ENCODE measurements at places on chromosomes 11 and 22.

- no peak for DNase-seq
These were observed 160.1 kb upstream of the ZC3H12C start for GRCh38 chr11:109933126-109933525.

- DNase-seq, result no peak
These were observed at the start of gene SEPTIN5 for GRCh38 chr22:19714312-19715187. Gene SEPTIN5 (plus strand): TSS chr22:19714503. CDS start chr22:19714589, 86 bp downstream.

DNA sequence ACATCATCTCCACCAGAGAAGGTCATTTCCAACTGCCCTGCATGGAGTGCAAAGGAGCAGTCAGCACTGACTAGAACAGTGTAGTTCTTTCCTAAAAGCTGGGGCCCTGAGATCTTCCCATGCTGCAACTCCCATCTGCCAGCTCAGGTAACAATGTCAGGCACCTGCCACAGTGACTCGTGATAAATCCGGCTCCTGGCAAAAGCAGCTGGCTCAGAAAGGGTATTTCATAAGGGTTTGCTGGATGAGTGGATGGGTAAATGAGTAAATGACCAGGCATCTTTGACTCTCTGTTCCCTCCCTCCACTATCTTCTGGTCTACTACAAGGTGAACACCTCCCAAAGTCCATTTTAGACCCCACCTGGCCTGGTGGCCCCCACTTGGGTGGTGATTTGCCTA is 403.6 kb downstream of the NXPE2 start:
- DNase-seq, result no peak

DNA sequence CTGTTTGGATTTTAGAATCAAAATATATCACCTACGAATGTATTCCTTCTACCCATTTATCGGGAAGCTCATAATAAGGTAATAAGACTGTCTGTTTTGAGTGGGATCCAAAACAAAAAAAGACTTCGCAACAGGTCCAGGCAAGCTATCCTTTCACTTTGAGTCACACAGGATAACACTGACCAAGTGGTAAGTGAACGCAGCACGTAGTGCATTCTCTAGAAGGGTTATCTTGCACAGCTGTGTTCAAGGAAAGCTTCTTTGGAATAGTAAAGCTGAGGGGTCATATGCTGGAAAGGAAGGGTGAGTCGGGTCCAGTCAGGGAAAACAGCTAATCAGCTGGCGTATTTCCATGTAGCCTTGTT is 22.3 kb upstream of the NRGN start:
- DNase-seq, result no peak

GRCh38 chr11:43948341-43949225 is 6.1 kb downstream of the C11orf96 start:
- DNase-seq, result no peak

DNA sequence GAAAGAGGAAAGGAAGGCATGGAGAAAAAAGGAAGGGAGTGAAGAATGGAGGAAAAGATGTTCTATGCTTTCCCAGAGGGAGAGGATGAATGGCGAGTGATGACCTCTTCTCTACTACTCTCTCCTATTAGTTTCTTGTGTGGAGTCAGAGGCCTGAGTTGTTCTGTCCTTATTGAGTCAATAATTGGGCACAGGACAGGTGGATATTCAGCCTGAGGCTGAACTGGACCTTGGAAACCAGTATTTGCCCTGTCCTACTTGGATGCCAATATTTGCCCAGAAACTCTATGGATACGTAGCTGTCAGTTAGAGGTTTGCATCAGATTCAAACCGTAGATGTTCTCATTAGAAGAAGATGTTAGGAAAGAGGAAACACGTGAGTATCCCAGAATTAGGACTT is 17.6 kb upstream of the SWAP70 start:
- no peak for DNase-seq

- no peak for DNase-seq
These were observed 26.4 kb upstream of the ADORA2A start for GRCh38 chr22:24400726-24401596.

- no peak for DNase-seq
These were observed 14.9 kb upstream of the ELFN2 start for GRCh38 chr22:37442135-37442534.

GRCh38 chr11:69355959-69356702 is 62.2 kb downstream of the MYEOV start:
- DNase-seq, result no peak

GRCh38 chr11:2963761-2964160 is 28.4 kb downstream of the NAP1L4 start:
- no peak for DNase-seq

Data from ovary (tissue), 10 donors.